Stimulated activated CD8-positive, alpha-beta memory T cell treated with anti-CD3 and anti-CD28 coated beads, Interleukin-7, amount 100 ng/mL, for 48 hours (primary cell): ENCODE measurements at places on chromosomes 13 and 19.

- DNase-seq, result no peak
These were observed 210.6 kb downstream of the UQCRFS1 start for GRCh38 chr19:29002336-29002735.

DNA sequence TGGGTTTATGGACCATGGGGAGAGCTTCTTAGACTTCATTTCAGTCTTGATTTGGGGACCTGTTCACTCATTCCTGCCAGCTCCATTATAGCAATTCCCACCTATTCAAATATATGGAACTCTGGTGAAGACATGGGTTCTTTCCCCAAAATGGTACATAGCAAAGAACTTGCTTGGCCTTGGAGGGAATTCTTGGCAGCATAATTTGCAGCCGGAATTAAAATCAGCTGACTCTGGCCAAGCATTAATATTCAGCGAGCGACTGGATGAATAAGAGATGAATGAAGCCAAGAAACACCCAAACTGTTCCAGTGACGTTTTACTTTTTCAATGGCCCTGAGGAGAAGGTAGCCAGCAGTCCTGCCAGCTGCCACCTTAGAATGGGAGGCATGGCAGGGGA is 88.4 kb upstream of the SOX1 start:
- no peak for DNase-seq

- no peak for DNase-seq
These were observed 49.4 kb downstream of the STK24 start for GRCh38 chr13:98527526-98527925.

DNA sequence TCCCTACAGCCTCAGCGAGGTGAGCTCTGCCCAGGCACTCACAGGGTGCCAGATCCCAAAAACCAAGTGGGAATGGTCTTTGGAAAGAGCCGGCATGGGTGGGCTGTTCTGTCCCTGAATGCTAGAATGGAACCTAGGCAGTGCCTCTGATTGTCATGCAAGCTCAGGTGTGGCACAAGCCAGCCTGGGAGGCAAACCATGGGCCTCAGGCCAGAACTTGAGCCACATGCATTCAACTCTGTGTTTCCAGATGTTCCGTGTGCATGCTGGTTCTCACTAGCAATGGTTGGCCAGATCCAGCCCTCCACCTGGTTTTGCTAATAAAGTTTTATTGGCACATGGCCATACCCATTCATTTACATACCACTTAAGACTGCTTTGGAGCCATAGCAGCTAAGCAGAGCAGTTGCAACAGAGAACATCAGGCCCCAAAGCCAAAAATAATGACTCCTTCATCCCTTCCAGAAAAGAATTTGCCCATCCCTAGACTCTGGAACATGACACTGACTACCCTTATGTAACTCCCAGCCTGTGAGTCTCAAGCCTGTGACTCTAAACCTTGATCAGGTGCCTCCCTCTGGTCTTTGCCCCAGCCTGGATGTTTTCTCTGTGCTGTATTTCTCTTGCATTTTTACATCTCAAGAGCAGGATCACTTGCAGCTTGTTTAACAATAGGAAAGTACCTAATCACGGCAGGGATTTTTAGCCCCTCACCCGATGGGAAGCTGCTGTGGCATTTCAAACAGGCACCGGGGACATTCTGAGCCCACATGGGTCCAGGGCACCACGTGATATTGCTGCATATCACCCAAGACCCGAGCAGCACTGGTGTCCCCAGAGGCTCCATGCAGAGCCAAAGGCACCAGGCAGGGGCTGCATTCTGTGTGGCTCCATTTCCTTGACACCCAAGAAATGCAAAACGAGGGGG is 55.4 kb upstream of the USE1 start:
- DNase-seq, result no peak
